ENCODE measurements at places on chromosomes 6 and 20.

GRCh38 chr20:50014570-50015562 lies 32.1 kb downstream of the SNAI1 start:
- DNase-seq, result no peak

- DNase-seq, result no peak
Measured at GRCh38 chr6:170173335-170173881, 117.5 kb downstream of the DLL1 start.

GRCh38 chr6:83708970-83709747 lies at the start of gene SNAP91:
Gene SNAP91 (minus strand): TSS chr6:83709101. CDS start chr6:83707927, 1,174 bp downstream.
- DNase-seq, result no peak

DNA sequence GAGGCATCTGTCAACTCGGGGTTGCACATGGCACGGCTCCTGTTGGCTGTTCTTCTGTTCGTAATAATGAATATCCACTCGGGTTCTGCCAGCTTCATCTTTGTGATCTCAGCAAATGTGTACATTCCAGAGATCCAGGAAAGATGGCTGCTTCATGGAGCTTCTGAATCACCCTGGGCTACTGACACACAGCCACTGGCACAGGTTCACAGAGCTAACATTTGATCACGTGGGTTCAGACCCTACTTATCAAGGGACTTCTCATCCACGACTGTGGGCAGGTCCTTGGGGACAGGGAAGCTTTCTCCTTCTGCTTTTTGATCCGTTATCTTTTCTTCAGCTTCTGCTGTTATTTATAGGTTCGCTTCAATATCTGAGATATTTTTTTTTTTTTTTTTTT lies 18.1 kb downstream of the PPP1R3G start:
- DNase-seq, result no peak

- no peak for DNase-seq
Measured at GRCh38 chr6:138219901-138220300, 1.6 kb upstream of the PBOV1 start.

GRCh38 chr6:38185244-38185643 lies 365.7 kb downstream of the ZFAND3 start:
- no peak for DNase-seq

GRCh38 chr20:59788811-59789397 lies 144.5 kb downstream of the SYCP2 start:
- no peak for DNase-seq

DNA sequence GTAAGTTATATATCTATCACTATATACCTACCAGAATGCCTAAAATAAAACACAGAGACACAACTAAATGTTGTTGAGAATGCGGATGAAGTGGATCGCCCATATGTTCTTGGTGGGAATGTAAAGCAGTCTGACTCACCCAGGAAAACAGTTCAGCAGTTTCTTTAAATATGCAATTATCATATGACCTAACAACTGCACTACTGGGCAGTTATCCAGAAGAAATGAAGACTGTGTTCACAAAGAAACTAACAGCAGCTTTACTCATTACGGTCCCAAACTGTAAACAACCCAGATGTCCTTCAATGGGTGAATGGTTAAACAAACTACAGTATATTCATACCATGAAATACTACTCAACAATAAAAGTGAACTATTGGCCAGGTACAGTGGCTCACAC lies 14.3 kb upstream of the ZC3H12D start:
- DNase-seq, result no peak

DNA sequence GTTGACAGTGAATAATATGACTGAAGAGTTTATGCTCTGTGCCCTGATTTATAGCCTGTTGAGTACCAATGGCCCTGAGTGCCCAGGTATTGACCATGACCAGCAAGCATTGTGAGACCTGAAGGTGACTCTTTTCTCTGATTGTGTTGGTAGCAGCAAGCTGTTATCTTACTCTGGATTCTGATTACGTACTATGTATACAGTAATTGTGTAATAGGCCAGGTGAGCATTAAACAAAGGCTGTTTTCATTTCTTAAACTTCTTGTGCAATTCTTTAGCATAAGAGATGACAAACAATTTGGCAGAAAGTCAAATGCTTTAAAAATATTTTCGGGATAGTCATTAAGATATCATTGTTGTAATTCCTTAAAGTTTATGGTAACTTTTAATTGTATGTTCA lies 111.7 kb upstream of the PTPRK start:
- DNase-seq, result no peak

DNA sequence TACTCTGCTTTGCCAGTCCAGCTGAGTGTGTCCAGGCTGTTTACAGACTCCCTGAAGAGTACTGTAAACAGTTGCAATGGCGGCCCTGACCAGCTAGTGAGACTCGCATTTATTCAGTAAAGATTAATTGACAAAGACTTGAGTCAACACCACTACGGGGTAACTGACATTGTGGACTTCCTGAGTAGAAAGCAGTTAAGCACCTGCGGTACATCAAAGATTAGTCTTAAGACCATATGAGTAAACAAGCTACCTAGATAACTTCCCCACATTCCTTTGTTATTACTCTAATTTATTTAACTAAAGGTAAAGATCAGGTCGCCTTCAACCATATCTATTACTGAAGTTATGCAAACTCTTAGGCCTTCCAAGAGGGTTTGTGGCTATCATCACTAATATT lies 12.6 kb downstream of the VPS52 start:
- DNase-seq, result no peak

DNA sequence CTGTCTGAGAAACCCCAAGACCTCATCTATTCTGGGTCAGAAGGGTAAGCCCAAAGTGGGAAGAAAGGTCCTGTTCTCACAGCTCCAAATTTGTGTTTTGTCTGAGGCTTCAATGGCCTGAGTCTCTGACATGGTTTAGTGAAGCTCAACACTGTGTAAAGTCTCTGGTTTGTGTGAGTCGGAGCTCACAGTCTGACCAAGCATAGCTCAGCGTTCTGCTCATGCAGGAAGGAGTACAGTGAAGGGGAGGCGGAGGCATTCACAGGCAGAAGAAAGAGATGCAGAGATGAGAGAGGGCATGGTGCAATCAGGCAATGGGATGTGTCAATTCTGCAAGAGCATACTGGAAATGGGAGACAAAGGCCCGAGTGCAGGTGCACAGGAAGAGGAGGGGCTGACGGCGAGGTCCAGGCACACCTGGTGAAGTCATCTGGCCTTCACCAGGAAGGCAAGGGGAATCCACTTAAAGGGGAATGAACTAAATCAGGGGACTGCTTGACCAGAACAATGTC lies 463.0 kb upstream of the AGPAT4 start:
- DNase-seq, result no peak

DNA sequence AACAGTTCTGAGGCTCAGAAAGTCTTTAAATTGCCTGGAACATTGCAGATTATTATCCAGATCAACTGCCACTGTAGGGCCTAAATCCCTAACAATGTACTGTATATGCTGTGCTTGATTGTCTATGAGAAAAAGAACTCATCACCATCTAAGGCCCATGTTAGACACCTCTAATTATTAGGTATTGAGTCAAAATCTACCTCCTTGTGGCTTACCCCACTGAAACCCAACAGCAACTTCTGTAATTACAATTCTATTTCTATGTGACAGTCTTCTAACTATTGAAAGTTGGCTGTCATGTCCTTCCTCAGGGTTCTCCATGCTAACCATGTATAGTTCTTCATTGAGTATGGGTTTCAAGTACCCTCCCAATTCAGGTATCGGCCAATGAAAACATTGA lies 13.9 kb downstream of the MCM9 start:
- DNase-seq, result no peak

DNA sequence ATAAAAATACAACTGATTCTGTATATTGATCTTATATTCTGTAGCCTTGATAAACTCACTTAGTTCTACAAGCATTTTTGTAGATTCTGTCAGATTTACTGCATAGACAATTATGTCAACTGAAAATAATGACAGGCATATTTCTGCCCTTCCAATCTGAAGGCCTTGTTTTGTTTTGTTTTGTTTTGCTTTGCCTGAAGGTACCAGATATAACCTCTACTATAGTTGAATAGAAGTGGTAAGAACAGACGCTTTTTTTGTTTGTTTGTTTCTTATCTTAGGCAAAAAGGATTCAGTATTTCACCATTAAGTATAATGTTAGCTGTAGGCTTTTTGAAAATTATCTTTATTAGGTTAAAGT lies 64.6 kb upstream of the RSPO3 start:
- no peak for DNase-seq

GRCh38 chr6:148455674-148456558 lies 113.3 kb downstream of the SASH1 start:
- DNase-seq, result no peak

GRCh38 chr6:141874930-141875602 lies 257.7 kb upstream of the GJE1 start:
- no peak for DNase-seq

DNA sequence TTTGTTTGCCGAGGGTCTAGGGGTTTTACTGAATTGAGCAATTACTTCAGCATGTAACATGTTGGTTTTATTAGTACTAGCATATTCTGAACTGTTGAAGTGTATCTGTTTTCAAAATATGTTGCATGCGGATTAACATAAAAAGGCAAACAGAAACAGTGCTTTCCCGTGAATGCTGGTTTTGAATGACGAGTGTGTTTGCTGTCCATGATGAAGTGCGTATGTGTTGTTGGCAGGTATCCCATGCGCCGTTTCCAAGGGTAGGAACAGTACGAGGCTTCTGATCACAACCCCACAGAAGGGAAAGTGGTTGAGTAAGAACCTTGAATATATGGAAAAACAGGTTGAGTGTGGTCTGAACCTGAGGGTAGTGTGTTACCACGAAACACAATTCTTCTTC lies 232.9 kb downstream of the SAMD5 start:
- DNase-seq, result no peak

DNA sequence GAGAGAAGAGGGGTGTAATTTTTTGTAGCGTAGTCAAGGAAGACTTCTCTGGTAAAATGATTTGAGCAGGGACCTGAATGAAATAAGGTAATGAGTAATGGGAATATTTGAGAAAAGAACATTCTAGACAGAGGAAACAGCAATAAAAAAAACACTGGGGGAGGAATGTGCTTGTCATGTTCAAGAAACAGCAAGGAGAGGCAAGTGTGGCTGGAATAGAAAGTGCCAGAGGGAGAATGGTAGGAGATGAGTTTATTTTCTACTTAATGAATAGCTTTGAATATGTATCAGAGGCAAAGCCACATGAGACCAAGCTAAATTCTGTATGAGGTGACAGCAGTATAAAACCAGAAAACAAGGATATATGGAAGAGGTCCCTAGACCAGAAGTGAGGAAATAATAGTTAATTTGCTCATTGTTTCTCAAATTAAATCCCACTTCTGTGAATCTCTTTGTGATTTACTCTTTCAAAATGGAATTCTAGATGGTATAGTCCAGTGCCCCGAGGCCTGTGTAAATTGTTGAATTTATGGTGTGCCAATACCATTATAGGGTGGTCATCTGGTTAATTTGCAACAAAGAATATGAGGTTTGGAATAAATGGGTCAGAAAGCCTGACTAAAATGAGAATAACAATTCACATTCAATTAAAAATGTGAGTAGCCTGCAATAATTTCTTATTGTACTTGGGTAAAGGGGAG lies 170.2 kb downstream of the CDKAL1 start:
- DNase-seq, result no peak

GRCh38 chr6:11878029-11878428 lies 99.4 kb upstream of the ADTRP start:
- DNase-seq, result no peak

DNA sequence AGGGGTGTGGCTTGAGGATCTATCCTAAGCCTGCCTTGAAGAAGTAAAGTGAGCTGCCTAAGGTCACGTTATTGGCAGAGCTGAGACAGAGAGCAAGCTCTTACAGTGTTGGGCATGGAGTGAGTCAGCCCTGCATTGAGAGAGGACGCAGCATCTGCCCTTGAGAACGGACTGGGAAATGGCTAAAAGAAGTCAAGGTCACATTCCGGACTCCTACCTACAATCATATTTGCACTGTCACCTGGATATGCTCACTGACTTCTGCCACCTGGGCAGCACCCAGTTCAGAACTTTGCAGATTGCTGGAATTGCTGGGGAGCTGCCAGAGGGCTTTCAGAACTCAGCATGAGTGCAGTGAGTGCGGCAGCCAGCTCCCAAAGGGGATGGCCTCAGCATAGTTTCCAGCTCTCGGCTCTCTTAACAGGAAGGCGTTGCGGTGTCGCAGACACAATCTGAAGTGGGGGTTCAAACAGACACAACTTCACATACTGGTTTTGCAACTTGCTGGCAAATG lies 199.3 kb upstream of the SGK1 start:
- DNase-seq, result no peak

GRCh38 chr20:20024942-20025341 lies 7.8 kb downstream of the NAA20 start:
- DNase-seq, result no peak

All from activated CD4-positive, alpha-beta T cell treated with anti-CD3 and anti-CD28 coated beads for 1 hour (primary cell).